NCI-H2081 (cell line): ENCODE measurements at places on chromosomes 11 and 22.

DNA sequence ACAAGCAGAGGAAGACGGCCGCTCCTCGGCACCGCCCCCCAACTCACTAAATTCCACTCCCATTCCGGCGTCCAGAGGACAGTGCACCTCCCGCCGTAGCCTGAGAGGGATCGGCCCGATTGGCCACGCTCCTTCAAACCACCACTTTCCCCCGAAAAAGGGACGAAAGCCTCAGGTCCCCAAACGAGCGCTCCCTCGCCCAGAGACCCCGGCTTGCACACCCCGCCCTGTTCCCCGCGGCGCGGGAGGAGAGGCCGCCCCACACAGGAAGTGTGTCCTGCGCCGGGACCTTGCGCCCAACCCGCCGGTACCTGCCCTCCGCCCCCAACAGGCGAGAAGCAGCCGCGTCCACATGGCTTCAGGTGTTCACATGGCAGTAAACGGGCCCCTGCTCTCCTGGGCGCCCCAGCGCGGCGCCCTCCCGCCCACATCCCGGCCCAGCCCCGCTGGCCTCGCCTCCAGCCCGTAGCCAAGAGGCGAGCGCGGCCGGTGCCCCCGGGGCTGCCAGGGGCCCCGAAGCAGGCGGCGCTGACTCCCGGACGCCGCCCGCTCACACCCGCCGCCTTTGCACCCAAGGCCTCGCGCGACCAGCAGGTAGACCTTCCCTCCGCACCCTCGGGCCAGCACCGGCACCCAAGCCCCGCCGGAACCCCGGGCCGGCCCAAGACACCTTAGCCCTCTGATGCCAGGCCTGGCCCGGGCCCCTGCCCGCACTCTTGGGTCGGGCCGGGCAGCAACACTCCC is 849 bp downstream of the TCF20 start:
- peak; percentile 57 for DNase-seq

- no peak for DNase-seq
These were observed 894.6 kb downstream of the METTL15 start for GRCh38 chr11:29002816-29003215.

DNA sequence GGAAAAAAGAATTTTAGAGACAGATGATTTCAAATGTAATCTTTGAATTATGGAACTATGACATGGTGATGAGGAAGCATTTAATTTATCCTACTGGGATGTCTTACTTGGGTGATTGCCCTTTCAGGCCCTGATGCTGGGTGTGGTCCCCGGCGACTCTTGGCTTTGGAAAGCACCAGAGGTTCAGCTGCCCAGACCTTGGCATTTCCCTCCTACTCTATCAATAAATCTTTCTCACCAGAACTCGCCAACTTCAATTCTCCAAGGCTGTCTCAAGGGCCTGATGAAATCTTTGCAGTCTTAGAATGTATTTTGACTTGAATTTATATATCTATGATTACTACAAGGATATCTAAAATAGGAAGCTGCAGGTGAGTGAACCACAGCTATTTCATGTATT is 18.5 kb upstream of the OR4D5 start:
- no peak for DNase-seq

DNA sequence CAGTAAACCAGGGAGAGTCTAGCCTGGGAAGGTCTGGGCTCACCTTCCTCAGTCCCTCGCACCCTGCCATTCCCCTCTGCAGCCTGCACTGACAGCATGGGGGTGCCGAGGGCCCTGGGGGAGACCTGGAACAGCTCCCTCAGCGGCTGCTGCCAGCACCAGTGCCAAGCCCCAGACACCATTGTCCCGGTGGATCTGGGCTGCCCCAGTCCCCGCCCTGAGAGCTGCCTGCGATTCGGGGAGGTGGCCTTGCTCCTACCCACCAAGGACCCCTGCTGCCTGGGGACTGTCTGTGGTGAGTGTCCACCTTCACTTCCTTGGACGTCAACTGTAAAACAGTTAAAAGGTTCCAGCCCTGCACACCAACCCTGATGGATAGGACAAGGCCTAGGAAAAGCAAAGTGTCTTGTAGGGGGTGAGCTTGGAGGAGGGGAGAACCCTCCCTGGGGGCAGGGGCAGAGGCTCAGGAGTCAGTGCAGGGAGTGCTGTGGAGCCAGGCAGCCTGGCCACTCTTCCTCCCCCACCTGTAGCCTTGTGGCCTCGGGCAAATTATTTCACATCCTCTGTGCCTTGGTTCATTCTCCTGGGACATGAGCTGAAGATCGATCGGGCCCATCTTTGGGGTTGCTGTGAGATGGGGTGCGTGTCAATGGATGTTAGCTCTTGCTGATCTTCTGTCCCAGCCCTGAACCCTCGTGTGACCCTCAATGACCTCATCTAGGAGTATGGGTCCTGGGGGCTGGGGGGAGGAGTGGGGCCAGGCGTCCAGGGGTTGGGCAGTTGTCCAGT is 85.2 kb upstream of the MYOD1 start:
- no peak for DNase-seq

- no peak for DNase-seq
These were observed 25.2 kb downstream of the MORC2 start for GRCh38 chr22:30943368-30943767.

GRCh38 chr22:25482868-25483639 is 81.4 kb upstream of the GRK3 start:
- no peak for DNase-seq
